ENCODE measurements at places on chromosomes 4 and X. TPM values are rescaled to one million over a fixed set of nuclear protein-coding genes. Genes with fewer than 3 reads are reported as not detected.

DNA sequence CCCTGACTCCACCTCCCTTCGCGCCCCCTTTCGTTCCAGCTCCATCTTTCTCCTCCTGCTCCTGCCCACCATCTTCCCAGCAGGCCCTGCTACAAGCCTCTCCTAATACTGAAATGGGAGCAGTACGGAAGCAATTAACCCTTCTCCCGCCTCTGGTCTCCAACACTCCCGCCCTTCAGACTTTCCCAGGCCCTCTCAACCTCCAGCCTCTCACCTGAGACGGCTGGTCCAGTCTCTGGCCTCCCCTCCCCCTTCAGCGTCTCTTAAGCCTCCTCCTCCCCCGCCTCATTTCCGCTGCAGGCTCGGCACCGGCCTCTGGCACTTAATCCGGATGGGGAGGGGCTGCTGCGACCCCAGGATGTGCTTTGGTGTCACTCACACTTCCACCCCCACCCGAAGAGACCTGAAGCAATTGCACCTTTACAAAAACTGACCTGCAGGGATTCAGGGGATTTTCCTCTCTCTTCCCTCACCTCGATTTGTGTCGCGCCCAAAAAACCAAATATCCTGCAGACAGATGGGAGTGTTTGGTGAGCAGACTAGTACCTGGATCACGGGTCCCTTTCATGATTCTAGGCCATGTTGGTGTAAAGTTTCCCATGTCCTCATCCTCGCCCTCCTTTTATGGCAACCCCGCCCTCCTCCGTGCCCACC is 657 bp downstream of the TCEAL8 start:
- no peaks in the 10 kb centered on the region for H3K27me3 ChIP-seq
- H3K27ac ChIP-seq: peak overlapping the region; percentile 96
- H3K36me3 ChIP-seq: peaks cover 11% of the 10 kb centered on the region

DNA sequence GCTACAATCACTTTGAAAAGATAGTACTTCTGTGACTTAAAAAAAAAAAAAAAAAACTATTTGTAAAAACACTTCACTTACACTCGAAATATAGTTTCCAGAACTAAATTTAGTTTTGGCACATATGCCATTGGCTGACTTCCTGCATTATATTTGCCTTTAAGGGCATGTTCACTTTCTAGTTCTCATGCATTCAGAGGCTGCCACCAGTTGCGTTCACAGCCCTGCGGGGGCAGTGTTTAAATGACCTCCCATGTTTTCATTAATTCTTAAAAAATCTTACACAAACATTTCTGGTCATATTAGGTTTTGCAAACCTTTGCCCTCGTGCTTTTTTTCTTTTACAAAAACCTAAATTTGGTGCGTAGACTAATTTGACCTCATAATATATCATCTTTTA is 12.4 kb upstream of the ARHGAP6 start:
- no peak overlapping the region for H3K4me3 ChIP-seq
- DNase-seq: no peak
- no peaks in the 10 kb centered on the region for H3K36me3 ChIP-seq
- no peak overlapping the region for H3K27ac ChIP-seq
- no peaks in the 10 kb centered on the region for H3K4me1 ChIP-seq

DNA sequence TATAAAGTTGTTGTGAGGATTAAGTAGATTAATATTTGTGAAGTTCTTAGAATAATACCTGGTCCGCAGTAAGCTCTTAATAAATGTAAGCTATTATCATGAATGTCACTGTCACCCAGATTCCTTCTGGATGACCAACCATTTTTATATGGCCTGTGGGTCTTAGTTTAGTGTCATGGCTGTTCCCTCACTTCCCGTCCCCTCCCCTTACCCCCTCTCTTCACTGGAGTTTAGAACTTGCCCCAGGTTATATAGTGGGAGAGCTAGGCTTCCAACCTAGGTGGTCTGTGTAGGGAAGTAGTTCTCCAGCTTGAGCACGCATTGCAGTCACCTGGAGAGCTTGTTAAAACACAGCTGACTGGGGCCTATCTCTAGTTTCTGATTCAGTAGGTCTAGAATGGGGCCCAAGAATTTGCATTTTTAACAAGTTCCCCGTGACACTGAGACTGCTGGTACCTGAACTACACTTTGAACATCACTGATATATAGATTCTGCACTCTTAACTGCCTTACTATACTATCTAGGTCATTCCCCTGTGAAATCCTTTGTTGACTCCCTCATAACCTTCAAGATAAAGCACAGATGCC is 66.9 kb upstream of the PLAC1 start:
- H3K4me3 ChIP-seq: no peak overlapping the region
- no peaks in the 10 kb centered on the region for H3K4me1 ChIP-seq
- H3K36me3 ChIP-seq: no peaks in the 10 kb centered on the region
- no peak for DNase-seq
- no peak overlapping the region for H3K27ac ChIP-seq

Gene CFAP299
- total RNA-seq: not detected

- H3K4me1 ChIP-seq: peaks cover 16% of the 10 kb centered on the region
- DNase-seq: no peak
- H3K36me3 ChIP-seq: peaks cover 22% of the 10 kb centered on the region
- H3K4me3 ChIP-seq: no peak overlapping the region
- H3K27me3 ChIP-seq: no peaks in the 10 kb centered on the region
Measured at GRCh38 chrX:2652106-2652505, 39.0 kb upstream of the CD99 start.

- H3K4me3 ChIP-seq: no peak overlapping the region
- no peaks in the 10 kb centered on the region for H3K36me3 ChIP-seq
- no peak for DNase-seq
Measured at GRCh38 chr4:92163348-92163747, 140.4 kb upstream of the GRID2 start.

GRCh38 chr4:187019896-187020295 is 296.2 kb upstream of the FAT1 start:
- H3K27me3 ChIP-seq: no peaks in the 10 kb centered on the region
- no peak overlapping the region for H3K27ac ChIP-seq
- H3K36me3 ChIP-seq: no peaks in the 10 kb centered on the region
- no peak overlapping the region for H3K4me3 ChIP-seq
- DNase-seq: no peak
- no peaks in the 10 kb centered on the region for H3K4me1 ChIP-seq

Gene DMD
- 0.46 TPM for total RNA-seq

- no peak overlapping the region for H3K27ac ChIP-seq
- no peak for DNase-seq
- H3K4me1 ChIP-seq: no peaks in the 10 kb centered on the region
- no peak overlapping the region for H3K4me3 ChIP-seq
Measured at GRCh38 chr4:182697094-182697493, 220.1 kb downstream of the DCTD start.

Gene MAGEC3
- total RNA-seq: not detected

- H3K36me3 ChIP-seq: peaks cover 17% of the 10 kb centered on the region
- H3K27ac ChIP-seq: no peak overlapping the region
- peaks cover 12% of the 10 kb centered on the region for H3K4me1 ChIP-seq
- H3K27me3 ChIP-seq: peaks cover 6% of the 10 kb centered on the region
- no peak for DNase-seq
Measured at GRCh38 chr4:120897981-120898719, 24.4 kb downstream of the PRDM5 start.

Gene CCKAR
- total RNA-seq: not detected

Gene CT45A2
- not detected for total RNA-seq

Gene PNMA3
- total RNA-seq: 1.9 TPM

GRCh38 chrX:33721927-33722326 is 410.2 kb downstream of the FAM47A start:
- DNase-seq: no peak
- H3K4me1 ChIP-seq: no peaks in the 10 kb centered on the region
- H3K27me3 ChIP-seq: no peaks in the 10 kb centered on the region
- H3K36me3 ChIP-seq: no peaks in the 10 kb centered on the region
- H3K27ac ChIP-seq: no peak overlapping the region

Gene CHM
- total RNA-seq: 10.3 TPM

DNA sequence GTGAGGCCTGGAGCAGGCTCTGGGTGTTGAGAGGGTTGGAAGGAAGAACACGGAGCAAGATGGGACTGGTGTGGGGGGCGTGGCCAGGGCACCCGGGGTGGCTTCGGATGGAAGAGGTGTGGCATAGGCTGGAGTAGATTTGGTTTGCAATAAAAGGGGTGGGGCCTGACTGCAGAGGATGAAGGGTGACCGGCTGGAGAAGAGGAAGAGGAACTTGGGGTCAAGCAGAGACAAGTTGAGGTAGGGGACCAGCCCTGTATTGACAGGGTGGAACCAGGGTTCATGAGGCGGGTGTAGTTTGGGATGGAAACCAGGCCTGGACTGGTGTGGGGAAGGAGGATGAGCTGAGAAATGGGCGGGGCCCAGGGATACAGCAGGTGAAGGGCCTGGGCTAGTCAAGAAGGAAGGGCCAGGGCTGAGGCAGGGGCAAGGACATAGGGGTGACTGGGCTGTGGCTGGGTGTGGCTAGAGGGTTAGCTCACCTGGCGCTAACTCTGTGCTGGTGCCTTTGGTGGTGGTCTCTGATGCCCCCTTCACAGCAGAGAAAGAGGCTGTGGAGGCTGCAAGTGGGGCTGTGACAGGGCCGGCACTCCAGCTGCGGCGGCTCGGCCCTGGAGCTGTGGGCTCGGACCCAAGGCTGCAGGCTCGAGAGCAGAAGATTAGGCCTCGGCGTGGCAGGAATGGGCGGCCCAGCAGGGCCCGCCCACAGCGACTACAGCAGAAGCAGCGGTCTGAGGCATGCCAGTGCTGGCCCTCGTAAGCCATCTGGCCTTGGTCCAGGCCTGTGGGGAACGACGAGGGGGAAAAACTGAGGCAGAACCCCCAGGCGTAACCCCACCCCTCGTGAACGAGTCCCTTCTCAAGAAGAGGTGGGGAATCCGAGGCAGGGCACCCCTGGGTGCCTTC is 5.0 kb downstream of the PLP2 start:
- no peak overlapping the region for H3K4me3 ChIP-seq
- no peaks in the 10 kb centered on the region for H3K27me3 ChIP-seq
- peaks cover 25% of the 10 kb centered on the region for H3K36me3 ChIP-seq
- H3K27ac ChIP-seq: no peak overlapping the region

- H3K27ac ChIP-seq: no peak overlapping the region
- no peak overlapping the region for H3K4me3 ChIP-seq
- no peak for DNase-seq
- no peaks in the 10 kb centered on the region for H3K4me1 ChIP-seq
Measured at GRCh38 chr4:48998440-48998839, 12.4 kb downstream of the CWH43 start.

Gene FGB
- not detected for total RNA-seq

- no peaks in the 10 kb centered on the region for H3K27me3 ChIP-seq
- H3K27ac ChIP-seq: no peak overlapping the region
- H3K36me3 ChIP-seq: no peaks in the 10 kb centered on the region
- H3K4me1 ChIP-seq: no peaks in the 10 kb centered on the region
- H3K4me3 ChIP-seq: no peak overlapping the region
- no peak for DNase-seq
Measured at GRCh38 chr4:171629182-171629581, 184.0 kb upstream of the GALNTL6 start.

DNA sequence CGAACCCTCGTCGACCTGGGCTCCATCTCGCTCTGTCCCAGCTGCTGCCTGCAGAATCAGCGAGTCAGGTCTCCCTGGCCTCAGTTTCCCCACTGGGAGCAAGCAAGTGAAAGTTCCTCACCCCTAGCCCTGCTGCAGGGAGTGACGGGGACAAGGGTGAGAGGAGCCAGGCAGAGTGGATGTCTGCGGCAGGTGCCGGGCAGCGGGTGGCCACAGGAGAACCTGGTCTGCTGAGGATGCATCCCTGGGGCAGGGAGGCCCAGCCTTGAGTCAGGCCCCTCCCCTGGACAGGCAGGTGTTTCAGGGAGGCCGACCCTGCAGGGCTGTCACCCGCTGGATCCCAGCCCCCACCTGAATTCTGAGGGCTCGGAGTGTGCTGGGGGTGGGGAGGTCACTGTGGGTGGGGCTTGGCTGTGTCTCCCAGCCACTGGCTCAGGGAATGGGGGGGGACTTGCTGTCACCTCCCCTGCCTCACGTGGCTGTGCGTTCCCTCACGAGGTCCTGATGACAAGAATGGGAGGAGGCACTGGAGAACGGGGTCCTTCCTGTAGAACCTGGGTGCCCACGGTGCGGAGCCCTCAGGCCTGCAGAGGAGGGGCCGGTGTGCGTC is 33.2 kb downstream of the LRPAP1 start:
- H3K27me3 ChIP-seq: peaks cover 11% of the 10 kb centered on the region
- DNase-seq: no peak
- no peak overlapping the region for H3K27ac ChIP-seq
- H3K4me1 ChIP-seq: peaks cover 1% of the 10 kb centered on the region
- H3K36me3 ChIP-seq: no peaks in the 10 kb centered on the region
- no peak overlapping the region for H3K4me3 ChIP-seq

GRCh38 chr4:110197529-110198042 is 829 bp downstream of the ELOVL6 start:
- DNase-seq: peak; percentile 69
- peaks cover 8% of the 10 kb centered on the region for H3K36me3 ChIP-seq
- H3K27me3 ChIP-seq: peaks cover 3% of the 10 kb centered on the region
- peaks cover 26% of the 10 kb centered on the region for H3K4me1 ChIP-seq
- H3K4me3 ChIP-seq: peak overlapping the region; percentile 91

Gene GSPT2
- total RNA-seq: 11.2 TPM

Gene IL2
- 40.7 TPM for total RNA-seq

DNA sequence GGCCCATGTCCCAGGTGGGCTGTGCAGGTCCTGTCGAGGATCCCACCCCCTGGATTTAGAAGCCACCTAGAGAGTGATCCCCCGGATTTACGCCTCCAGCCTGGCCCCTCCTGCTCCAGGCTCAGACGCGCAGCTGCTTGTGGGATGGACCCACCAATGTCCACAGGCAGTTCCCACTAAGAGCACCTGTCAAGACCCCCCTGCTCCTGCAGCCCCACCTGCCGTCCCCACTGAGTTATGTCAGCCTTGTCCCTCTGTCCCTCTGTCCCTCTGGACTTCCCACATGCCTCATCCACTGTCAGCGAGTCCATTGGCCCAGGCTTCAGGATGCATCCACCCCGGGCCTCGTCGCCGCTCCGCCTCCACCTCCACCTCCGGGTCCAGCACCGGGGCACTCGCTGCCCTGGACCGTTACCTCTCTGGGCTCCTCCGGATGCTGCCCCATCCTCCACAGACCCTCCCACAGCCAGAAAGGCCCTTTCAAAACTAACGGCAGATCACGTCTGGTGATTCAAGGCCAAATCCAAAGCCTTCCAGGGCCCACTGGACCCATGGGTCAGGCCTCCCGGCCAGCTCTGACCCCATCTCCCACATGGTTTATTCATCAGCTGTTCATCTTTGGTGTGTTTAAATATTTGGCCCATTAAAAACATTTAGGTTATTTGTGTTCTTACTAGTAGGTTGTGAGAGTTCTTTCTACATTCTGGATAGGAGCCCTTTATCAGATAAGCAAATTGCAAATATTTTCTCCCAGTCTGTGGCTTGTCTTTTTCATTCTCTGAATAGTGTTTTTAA is 28.3 kb downstream of the HTRA3 start:
- no peaks in the 10 kb centered on the region for H3K36me3 ChIP-seq
- DNase-seq: no peak
- no peak overlapping the region for H3K27ac ChIP-seq
- no peaks in the 10 kb centered on the region for H3K4me1 ChIP-seq
- no peaks in the 10 kb centered on the region for H3K27me3 ChIP-seq

Data from activated naive CD8-positive, alpha-beta T cell treated with anti-CD3 and anti-CD28 coated beads for 36 hours (primary cell).